Fibroblast of skin of left quadriceps (primary cell): ENCODE measurements at places on chromosomes 1 and 21.

DNA sequence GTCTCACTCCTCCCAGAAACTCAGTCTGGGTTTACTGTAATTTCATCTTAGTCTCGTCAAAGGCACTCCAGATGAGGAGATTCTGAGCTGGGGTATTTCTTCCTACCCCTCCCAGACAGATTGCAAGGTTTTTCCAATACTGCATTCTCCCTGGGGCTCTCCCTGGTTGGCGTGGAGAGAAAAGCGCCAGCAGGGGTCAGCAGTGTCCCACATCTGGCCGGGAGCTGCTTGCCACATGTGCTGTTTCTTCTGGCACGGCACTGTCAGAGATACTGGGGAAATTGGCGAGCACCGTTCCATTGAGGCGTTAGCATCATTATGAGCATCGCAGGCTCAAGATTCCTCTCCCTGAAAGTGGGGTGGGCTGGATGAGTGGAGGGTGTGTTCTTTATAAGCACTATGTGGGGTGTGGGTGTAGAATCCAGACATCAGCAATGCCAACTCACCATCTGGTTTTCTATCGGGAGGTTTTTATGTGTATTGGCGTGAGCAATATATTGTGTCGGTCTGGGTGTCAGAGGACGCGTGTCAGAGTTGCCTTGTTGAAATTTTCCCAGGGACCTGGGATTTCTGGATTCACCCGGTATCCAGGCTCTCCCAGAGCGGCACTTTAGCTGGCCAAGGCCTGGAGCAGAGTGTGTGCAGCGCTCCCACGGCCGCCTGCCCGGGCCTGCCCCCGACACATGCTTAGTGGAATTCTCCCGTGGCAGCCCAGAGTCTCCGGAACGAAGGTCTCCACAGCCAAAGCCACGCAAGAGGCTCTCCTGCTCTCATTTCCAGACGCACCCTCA is 8.0 kb upstream of the NAV1 start:
- peak; percentile 82 for DNase-seq

DNA sequence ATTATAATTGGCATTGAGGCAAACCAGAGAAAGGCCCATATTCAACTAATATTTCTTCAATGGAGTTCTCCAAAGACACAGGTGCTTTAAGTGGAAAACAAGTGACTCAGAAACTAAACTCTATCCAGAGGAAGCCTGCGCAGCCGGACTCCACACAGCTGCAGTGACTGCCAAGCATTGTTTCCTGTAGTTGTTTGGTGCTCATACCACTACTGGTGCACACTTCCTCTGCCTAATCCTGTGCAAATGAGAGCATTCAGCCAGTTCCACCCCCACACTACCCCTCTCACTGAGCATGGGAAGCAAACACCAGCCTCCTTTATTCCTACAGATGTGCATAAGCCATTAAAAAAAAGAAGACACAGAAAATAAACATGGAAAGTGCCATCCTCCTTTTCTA is 102.9 kb downstream of the VAV3 start:
- DNase-seq, result no peak

DNA sequence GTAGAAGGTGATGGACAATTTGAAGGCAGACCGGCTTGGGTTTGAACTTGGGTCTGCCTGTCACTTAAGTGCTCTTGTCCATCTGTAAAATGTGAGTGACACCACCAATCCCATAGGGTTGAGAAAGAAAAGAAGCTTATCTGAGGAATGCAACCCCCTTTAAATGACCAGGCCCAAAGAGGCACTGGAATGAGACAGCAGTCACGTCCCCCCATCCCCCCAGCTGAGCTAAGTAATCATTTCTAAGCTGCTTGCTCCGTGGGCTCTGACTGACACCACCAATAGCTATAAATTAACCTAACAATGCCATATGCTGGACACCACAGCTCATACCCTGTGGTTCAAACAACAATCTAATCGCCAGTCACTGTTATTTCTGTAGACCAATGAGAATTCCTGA is 15.1 kb downstream of the LCA5L start:
- no peak for DNase-seq

GRCh38 chr1:29412591-29412990 is 176.3 kb downstream of the PTPRU start:
- DNase-seq, result no peak

GRCh38 chr1:175734642-175735041 is 8.8 kb downstream of the TNR start:
- DNase-seq, result no peak

- DNase-seq, result peak; percentile 34
Observed at GRCh38 chr1:59967141-59967697, 40.6 kb upstream of the CYP2J2 start.

- DNase-seq, result no peak
Observed at GRCh38 chr1:152003846-152004442, 10.3 kb upstream of the S100A10 start.

GRCh38 chr1:29379443-29380073 is 143.2 kb downstream of the PTPRU start:
- DNase-seq, result no peak

GRCh38 chr1:46157916-46158311 is 17.0 kb upstream of the TSPAN1 start:
- DNase-seq, result no peak
